ENCODE measurements at places on chromosomes 11 and 22. TPM values are rescaled to one million over a fixed set of nuclear protein-coding genes. Genes with fewer than 3 reads are reported as not detected.

- peak; percentile 80 for DNase-seq
Measured at GRCh38 chr11:2268729-2269600, 1.4 kb downstream of the ASCL2 start.

GRCh38 chr11:113282898-113283437 is 31.4 kb upstream of the TTC12 start:
- no peak for DNase-seq

DNA sequence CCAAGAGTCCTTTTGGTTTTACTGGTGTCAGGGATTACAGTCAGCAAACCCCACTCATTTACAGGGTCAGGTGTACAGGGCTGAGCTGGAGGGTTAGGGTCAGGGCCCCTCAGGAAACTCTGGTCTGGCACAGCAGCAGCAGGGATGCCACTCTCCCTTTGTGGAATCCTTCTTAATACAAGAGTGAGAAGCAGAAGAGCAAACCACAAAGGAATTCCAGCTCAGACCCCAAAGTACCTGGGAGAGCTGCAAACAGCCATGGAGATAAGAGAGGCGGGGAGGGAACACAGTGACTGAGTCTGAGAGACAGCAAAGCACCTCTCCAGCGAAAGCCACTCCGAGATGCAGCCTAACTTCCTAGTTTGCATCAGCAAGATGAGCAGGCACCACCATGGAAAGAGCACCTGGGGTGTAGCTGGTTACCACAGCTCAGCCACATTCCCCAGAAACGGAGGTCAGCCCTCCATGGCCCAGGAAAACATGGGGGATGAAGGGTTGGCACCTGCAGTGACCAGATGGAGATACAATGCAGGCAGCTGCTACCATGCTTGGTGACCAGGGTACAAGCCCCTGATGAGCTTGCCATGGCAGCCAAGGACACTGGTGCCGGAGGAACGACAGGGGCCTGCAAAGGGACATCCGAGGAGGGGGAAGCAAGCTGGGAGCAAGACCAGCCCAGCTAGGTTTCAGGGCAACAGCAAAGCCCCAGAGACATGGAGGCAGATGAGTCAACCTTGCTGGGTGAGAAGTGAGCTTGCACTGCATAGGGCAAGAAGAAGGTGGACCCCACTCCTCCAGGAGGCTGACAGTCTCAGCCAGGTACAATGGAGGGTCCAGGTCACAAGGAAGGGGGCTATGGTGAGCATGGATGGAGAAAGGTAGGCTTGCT is 3.9 kb downstream of the BET1L start:
- DNase-seq, result no peak

- no peak for DNase-seq
Measured at GRCh38 chr22:45376009-45376408, 37.4 kb downstream of the SMC1B start.

NCR3LG1 gene
- 2.7 TPM for total RNA-seq

Data from activated naive CD4-positive, alpha-beta T cell treated with anti-CD3 and anti-CD28 coated beads, Interleukin-2, amount 50 U/mL, for 72 hours (primary cell).